ENCODE measurements at places on chromosomes 13 and 19. TPM values are rescaled to one million over a fixed set of nuclear protein-coding genes. Genes with fewer than 3 reads are reported as not detected.
A peak's percentile ranks its signal among the peaks of the same experiment; 100 is the strongest.

DNA sequence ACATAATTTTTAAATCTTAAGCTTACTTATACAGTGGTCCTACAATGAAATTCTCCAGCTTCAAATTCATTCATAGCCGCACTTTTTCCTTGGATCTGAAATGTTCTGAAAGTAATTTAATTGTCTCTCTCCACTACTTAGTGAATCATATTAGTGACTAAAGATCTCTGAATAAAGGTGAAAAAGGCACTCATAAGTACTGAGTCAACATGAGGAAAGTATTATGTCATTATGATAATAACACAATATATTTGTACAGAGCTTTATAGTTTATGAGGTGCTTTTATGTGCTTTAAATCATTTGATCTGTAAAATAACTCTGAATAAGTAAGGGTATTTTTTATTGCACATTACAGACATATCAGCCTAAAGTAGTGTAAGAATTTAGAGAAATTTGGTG is 628.2 kb upstream of the SLITRK5 start:
- DNase-seq: no peak

- DNase-seq: no peak
These were observed 8.3 kb downstream of the ZNF837 start for GRCh38 chr19:58372311-58373133.

GRCh38 chr13:30870049-30870884 is 35.8 kb upstream of the MEDAG start:
- peak; percentile 95 for DNase-seq

- no peak for DNase-seq
These were observed 526.6 kb upstream of the KLHL1 start for GRCh38 chr13:70634893-70635292.

DNA sequence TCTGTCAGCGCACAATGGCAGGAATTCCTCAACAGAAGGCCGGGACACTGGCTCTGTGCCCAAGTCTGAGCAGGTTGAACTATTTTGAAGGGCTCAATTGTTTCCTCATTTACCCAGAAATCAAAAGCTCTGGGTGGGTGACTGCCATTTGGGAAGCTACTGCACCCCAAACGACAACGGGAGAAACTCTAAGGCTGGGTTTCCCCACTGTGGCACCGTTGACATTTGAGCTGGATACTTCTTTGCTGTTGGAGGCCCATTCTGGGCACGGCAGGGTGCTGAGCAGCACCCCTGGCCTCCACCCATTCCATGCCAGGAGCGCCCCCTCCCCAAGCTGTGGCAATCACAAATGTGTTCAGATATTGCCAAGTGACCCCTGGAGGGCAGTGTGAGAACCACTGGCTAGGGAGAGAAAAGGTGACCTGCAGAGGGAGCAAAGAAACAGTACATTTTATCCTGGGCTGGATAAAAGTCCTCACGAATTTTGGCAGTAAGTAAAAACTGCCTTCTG is 62.5 kb downstream of the RFX2 start:
- no peak for DNase-seq

- peak; percentile 9 for DNase-seq
These were observed 483.2 kb downstream of the EFNB2 start for GRCh38 chr13:106052200-106052767.

DNA sequence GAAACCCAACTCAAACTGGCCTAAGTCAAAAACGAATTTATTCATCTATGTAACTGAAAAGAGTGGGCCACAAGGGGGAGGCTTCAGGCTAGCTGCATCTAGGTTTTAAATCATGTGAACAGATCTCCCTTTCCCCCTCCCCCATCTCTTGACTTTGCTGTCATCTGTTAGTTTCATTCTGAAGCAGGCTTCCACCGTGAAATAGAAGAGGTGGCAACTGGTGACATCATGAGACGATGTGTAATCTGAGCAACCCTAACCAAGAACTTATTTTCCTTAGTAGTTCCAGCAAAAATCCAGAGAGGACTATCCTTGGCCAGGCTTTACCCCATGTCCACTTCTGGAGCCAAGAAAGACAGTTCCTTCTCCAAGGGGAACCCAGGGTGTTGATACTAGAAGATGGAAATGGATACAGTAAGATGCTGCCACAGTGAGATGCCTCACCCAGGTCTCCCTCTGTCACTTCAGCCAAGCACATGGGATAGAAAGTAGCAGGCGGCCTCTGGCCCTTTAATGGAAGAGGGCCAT is 9.4 kb downstream of the SAMD4B start:
- no peak for DNase-seq

GRCh38 chr19:56191115-56191514 is 6.5 kb downstream of the ZSCAN5B start:
- DNase-seq: no peak

DNA sequence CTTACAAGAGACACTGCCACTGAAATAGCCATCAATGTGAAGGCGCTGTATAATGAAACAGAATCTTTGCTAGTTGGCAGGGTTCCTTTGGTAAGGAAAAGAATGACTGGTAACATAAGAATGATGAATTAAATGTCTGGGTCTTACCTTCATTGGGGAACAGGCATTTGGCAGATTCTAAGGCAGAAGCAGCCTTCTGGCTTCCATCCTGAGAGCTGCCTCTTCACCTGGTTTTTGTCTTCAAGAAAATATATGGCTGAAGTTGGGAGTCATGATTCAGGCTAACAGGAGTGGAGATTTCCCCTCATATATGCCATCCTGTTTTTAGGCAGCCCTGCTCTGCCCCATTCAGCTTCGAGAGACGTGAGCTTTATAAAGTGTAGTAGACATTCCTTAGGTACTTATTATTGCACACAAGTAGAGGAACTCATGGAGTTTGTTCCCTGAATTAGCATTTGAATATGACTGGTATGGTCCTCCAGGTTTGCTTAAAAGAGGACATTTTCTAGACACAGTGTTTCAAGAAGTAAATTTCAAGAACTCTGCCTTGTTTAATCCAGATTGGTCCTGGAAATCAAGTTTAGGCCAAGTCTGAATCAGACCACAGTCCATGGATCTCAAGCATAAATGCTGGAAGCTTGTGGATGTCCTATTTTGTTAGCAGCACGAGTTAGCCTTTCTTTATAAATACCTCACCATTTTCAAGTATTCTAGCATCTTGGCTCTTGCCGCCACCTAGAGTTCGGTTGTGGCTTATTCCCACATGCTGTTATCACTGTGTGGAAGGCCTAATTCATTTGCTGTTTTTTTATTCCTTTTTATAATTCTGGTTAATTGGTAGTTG is 56.2 kb upstream of the AKAP11 start:
- peak; percentile 13 for DNase-seq

DNA sequence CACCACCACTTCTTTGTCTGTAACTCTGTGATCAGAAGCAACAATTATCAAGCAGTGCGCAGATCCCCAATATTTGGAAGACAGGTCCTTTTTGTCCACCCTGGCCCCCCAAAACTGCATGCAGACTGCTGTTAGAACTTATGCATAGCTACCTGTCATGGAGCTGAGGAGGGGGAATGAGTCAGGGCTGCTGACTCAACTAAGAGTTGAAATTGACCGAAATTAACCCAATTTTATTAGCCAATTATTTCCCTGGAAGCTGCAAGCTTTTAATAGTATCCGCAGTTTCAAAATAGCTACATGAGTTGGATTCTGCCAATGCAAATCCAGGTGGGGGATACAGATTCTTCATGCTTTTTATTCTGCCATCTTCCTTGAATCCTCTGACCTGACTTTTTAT is 14.0 kb upstream of the ZNF491 start:
- no peak for DNase-seq

- DNase-seq: peak; percentile 70
These were observed 8.3 kb upstream of the CDC42EP5 start for GRCh38 chr19:54481326-54481930.

DNA sequence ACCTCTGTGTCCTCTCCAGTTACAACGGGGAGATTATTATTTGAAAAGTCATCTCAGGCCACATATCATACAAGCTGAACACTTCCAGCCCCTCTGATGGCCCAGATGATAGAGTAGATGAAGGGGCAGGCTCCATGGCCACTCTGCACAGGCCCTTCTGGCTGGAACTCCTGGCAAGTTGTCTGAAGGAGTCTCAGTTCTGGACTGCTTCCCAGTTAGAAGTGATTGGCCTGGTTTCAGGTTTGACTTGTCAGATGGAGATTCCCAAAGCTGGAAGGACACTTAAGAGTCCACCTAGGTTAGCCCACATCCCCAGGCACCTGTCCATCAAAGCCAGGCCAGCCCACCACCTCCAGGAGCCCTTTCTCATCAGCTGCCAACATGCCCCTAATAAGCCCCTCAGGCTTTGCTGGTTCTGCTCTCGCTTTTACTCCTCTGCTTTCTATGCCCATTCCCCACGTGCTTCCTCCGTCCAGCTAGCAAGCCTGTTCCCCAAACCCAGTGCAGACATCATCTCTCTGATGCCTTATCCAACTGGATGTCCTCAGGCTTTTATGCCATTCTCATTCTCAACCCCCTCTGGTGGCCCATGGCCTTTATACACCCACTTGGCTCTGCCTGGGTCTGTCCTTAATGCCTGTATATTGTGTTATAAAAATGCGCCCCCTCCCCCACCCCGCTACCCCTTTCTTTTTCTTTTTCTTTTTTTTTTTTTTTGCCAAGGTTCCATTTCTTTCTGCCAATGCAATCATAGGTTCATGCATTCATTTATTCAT is 56.5 kb downstream of the HSPH1 start:
- no peak for DNase-seq

DNA sequence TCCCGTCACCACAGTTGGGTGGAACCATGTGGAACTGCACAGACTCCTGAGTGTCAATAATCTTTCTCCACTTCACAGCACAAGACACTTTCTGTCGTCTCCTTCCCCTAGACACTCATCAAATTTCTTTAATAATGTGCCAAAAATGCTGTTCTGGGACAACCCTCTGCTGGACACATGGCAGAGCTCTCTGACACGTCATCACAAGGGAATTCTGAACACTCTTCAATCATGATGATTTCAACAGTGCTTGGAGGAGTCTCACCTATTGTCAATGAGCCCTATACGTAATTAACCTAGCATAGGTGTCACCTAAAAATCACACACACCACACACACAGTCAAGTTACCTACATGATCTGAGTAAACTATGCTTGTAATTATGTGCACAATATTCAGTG is 141.3 kb downstream of the STOML3 start:
- no peak for DNase-seq

DNA sequence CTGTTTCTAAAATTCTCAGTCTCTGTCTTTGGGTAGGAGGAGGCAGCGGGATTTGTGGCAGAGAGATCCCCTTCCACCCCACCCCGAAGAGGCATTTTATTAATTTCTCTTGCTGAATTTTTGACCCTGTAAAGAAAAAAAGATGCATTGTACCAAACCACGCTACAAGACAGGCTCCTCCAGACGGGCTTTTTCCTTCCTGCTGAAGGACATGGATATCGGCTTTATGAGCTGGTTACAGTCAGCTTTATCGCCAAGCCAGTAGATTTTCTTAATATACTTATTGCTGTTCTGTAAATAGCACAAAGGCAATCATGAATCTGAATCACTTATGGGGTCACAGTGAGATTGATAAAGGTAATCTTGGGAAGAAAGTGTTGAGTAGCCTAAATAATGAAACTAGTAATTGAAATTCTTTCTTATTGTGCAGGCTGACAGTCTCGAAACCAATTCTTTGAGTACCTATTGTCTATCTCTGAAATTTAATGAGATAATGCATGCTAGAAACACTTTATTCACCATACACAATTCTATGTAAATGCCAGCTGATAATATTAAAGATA is 24.5 kb downstream of the MBNL2 start:
- no peak for DNase-seq

DNA sequence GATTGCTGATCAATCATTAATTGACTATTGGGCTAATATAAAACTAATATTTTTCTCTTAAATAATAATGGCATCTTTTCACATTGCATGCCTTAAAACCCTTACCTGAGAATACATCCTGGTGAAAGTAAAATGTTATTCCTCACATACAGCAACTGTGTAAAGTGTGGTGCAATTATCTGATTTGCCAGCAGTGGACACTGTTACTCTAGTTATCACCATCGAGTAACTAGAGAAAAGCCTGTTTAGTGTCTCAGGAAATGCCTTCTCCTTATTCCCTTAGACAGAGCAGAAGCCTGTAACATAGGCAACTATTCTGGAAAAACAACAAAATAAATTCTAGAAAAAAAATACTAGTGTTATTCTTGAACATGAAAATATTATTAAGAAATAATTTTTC is 459.8 kb downstream of the FGF14 start:
- peak; percentile 27 for DNase-seq

DNA sequence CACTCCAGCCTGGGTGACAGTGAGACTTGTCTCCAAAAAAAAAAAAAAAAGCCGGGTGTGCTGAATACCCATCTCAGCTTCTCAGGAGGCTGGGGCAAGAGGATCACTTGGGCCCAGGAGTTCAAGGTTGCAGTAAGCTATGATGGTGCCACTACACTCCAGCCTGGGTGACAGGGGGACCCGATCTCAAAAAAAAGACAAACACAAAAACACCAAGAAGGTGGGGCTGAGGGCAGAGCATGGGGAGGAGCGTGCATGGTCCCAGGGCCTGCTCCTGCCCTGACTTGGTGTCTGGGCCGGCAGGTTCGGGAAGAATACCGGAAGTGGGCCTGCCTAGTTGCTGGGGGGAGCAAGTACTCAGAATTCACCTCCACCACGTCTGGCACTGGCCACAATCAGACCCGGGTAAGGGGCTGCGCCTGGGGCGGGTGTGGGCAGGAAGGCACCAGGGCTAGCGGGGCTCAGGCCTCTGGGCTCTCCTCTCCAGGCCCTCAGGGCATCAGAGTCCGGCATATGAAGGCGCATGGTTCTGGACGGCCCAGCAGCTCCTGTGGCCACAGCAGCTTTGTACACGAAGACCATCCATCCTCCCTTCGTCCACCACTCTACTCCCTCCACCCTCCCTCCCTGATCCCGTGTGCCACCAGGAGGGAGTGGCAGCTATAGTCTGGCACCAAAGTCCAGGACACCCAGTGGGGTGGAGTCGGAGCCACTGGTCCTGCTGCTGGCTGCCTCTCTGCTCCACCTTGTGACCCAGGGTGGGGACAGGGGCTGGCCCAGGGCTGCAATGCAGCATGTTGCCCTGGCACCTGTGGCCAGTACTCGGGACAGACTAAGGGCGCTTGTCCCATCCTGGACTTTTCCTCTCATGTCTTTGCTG is 11.3 kb downstream of the DDX39A start:
- no peak for DNase-seq

GRCh38 chr19:11535792-11536595 is 2.7 kb upstream of the CNN1 start:
- DNase-seq: peak; percentile 94

DNA sequence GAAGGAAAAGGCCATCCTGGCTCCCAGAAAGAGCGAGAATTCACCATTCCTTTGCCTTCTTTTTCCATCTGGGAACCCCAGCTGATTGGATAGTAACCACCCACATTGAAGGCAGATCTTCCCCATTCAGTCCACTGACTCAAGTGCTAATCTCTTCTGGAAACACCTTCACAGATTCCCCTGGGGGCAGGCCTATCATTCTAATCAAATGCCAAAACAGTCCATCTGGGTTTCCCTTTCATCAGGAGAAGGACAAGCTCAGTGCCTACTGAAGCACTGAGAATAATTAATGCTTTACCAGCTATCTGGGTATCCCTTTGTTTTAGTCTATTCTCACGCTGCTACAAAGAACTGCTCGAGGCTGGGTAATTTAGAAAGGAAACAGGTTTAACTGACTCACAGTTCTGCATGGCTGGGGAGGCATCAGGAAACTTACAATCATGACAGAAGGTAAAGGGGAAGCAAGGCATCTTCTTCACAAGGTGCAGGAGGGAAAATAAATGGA is 293.2 kb downstream of the ENOX1 start:
- DNase-seq: no peak

The FCHO1 gene
- total RNA-seq: 0.91 TPM

The PBX4 gene
- total RNA-seq: 0.42 TPM

The IFNL1 gene
- total RNA-seq: not detected

The GFY gene
- not detected for total RNA-seq

The SHKBP1 gene
- total RNA-seq: 134 TPM

The CYP4F8 gene
- total RNA-seq: not detected

The CLDN10 gene
- not detected for total RNA-seq

The ZNF560 gene
- total RNA-seq: 5.5 TPM
